ENCODE measurements at places on chromosomes 16 and 17.

- peak; percentile 57 for DNase-seq
Observed at GRCh38 chr17:35568561-35568960, 7.9 kb upstream of the SLFN14 start.

DNA sequence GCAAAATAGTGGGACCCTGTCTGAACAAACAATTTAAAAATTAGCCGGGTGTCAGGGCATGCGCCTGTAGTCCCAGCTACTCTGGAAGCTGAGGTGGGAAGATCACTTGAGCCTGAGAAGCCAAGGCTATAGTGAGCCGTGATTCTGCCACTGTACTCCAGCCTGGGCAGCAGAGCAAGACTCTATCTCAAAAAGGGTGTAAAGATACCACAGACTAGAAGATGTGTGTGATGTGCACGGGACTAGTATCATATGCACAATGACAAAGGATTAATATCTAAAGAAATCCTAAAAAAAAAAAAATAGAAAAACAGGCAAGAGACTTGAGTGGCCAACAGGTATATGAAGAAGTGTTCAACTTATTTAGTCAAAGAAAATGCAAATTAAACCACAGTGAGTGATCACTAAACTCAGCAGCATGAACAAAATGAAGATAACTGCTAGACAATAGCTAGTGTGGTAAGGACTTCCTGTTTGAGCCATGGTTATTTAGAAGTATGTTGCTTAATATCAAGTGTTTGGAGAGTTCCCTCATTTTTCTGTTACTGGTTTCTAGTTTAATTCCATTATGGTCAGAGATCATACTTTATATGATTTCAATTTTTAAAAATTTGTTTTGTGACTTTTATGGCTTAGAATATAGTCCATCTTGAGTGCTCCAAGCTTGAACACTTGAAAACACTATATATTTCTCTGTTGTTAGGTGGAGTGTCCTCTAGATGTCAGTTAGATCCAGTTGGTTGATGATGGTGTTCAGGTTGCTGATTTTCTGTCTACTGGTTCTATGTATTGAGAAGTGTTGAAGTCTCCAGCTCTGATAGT lies 14.7 kb upstream of the SLX4 start:
- DNase-seq = peak; percentile 34

GRCh38 chr17:8119581-8120519 lies 1.5 kb upstream of the ALOXE3 start:
- DNase-seq = peak; percentile 69

DNA sequence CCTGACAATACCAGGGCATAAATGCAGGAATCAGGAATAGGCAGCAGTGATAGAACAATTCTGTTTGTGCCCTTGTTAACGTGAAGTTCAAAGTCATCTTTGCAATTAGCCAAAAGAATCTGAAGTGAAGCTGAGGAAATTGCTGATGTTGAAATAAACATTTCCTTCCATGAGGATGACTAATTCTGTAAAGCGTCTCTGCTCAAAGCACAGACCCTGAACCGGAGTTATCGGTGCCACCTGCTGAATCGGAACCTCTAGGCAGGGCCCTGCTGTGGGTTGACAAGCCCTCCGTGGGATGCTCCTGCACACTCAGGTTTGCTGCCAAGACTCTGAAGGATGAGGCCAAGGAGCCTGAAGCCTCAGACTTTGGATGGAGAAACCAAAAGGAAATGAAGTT lies 37.0 kb upstream of the CDH1 start:
- peak; percentile 41 for DNase-seq

- DNase-seq = no peak
Observed at GRCh38 chr16:66380421-66380820, 13.9 kb downstream of the CDH5 start.

DNA sequence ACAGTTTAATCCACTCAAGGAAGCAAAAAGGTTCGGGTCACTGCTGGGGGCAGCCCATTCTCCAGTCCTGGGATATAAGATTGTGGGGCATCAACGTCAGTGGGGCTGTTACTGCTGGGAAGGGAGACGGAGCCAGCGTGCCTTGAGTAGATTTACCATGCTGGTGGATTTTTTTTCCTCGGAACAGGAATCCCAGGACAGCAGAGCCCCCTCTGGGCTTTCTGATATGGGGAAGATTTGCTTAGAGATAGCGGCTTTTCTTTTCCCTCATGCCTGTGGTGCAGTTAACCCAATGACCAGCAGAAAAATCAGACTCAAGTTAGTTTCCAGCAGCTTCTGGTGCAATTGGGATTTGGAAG lies 35.4 kb downstream of the WSCD1 start:
- DNase-seq = no peak

- no peak for DNase-seq
Observed at GRCh38 chr17:3603119-3603869, 5.9 kb downstream of the TRPV1 start.

GRCh38 chr16:12661656-12662172 lies 142.0 kb downstream of the CPPED1 start:
- no peak for DNase-seq

- no peak for DNase-seq
Observed at GRCh38 chr16:17467923-17468540, 2.7 kb downstream of the XYLT1 start.

DNA sequence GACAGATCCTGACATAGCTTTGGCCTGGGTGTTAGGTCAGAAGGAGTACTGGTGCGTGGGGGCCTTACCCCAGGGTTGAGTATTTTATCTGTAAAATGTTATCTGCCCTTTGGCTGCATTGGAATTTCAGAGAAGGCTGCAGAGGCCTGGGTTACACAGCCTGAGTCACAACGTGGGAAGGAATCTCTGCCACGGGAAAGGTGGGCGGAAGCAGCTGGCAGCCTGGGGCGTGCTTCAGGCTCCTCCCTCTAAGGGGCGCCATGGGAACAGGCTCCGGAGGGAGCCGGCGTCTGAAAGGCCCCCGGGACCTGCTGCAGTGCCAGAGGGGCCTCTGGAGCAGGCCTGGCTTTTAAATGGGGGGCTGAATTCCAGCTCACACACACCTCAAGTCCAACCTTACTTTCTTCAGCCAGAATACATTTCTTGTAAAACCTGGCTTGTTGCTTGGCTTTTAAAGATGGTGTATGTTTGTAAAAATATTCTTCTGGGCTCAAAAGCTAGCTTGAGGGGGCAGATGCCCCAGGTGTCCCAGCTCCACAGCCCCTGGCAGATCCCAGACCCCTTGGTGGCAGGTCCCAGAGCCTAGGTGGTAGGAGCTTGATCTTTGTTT lies 142.2 kb downstream of the RAB11FIP4 start:
- DNase-seq = peak; percentile 15

- no peak for DNase-seq
Observed at GRCh38 chr17:51734976-51735375, 423.5 kb downstream of the CA10 start.

- no peak for DNase-seq
Observed at GRCh38 chr17:70370816-70371215, 201.5 kb downstream of the KCNJ2 start.

GRCh38 chr16:89014403-89015230 lies 37.6 kb upstream of the CBFA2T3 start:
- DNase-seq = no peak

- DNase-seq = no peak
Observed at GRCh38 chr17:83099570-83100181, 20.3 kb downstream of the METRNL start.

- DNase-seq = no peak
Observed at GRCh38 chr17:43737722-43738121, 20.9 kb downstream of the SOST start.

Measured in HL-60 (cell line).